ENCODE measurements at places on chromosomes 12 and 14.

DNA sequence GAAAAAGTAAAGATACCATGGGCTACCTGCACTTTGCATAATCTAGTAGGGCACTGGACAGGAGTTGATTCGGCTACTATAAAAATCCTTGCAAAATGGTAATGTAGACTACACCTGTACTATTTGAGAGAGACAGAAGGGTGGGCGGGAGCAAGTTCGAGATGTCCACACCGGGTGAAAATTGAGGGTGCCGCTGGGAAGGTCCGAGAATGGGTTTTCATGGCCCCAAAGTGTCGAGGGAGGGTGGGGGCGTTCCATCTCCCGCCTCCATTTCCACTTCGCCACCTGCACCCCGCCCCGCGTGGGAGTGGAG lies 648 bp downstream of the SNX6 start:
- no peak for DNase-seq

- no peak for DNase-seq
Measured at GRCh38 chr14:105388110-105388951, 10.0 kb upstream of the TEX22 start.

DNA sequence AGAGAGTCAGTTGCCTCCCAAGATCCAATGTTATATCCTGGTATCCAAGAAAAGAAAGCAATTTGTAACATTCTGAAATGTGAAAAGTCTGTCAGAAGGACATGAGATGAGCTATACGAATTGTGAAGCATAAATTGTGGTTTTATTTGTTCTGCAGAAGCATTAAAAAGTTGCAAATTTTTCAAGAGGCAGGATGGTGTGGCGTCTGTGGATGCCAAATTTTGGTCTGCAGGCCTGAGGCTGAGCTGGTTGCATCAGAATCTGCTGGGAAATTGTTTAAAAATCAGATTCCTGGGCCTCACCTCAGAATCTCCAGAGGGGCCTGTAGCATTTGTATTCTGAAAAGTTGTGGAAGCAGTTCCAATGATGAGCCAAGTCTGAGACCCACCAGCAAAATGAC lies 284.7 kb downstream of the NUAK1 start:
- no peak for DNase-seq

DNA sequence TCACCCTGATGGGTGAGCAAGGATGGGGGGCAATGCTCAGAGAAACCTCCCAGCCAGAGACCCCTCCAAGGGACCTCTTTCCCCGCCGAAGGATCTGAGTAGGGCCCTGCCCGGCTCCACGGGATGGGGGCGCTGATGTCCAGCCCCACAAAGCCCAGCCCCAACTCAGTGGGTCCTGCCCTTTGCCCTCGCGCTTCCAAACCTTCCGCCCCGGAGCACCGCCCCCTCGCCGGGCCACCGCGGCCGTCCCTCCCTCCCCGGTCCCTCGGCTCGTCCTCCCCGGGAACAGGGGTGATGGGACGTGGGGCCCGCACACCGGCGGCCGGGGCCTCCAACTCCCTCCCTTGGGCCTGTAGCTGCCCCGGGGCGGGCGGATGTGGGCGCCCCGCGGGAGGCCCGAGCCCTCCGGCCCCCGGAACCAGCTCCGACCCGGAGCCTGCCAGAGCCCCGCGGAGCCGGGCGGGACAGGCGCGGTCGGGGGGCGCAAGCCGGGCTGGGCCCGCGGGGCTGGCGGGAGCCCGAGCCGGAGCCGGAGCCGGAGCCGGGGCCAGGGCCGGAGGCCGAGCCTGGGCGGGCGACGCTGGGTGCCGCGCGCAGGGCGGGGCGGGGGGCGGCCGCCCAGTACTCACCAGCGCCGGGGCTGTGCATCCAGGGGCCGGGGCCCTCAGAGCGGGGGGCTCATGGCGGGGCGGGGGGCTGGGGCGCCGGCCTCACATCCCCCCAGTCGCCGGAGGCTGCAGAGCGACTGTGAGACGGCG lies 386 bp downstream of the HDAC7 start:
- no peak for DNase-seq

GRCh38 chr14:44297437-44297836 lies 209.6 kb downstream of the FSCB start:
- DNase-seq, result no peak

GRCh38 chr14:89721956-89722355 lies 232.6 kb downstream of the EFCAB11 start:
- DNase-seq, result no peak

GRCh38 chr14:78029601-78030372 lies 140.4 kb upstream of the NRXN3 start:
- DNase-seq, result no peak

DNA sequence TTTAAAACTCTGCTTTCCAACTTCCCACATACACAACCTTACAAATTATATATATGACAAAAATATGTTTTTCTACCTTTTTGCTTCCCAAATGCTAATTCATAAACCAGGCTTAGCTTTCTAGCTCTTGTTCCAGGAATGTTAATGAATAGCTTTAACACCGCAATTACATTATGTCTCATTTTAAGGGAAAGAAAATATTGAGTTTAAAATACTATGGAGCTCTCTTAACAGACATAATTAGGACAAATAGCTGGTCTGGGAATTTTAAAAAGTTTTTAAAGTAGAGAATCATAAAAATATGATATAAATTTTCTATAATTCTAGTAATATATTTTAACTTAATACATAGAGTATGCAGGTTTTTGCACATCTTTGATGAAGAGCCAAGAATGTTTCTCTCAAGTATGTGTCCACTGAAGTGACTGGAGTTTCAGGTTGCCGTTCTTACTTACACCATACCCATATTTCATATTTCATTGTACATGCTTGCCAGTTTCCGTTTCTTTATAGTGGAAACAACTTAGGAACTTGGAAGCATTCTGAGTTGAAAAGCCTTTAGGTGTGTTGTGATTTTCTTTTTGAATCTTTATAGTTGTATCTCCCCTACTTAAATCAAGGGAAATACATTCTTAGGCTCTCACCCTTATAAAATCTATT lies 90.6 kb upstream of the SLCO1C1 start:
- DNase-seq, result no peak

GRCh38 chr12:114404083-114404925 lies 1.6 kb downstream of the TBX5 start:
- DNase-seq, result no peak

- DNase-seq, result no peak
Measured at GRCh38 chr12:77592836-77593235, 237.9 kb upstream of the NAV3 start.

- no peak for DNase-seq
Measured at GRCh38 chr14:89394972-89395371, 22.1 kb downstream of the FOXN3 start.

DNA sequence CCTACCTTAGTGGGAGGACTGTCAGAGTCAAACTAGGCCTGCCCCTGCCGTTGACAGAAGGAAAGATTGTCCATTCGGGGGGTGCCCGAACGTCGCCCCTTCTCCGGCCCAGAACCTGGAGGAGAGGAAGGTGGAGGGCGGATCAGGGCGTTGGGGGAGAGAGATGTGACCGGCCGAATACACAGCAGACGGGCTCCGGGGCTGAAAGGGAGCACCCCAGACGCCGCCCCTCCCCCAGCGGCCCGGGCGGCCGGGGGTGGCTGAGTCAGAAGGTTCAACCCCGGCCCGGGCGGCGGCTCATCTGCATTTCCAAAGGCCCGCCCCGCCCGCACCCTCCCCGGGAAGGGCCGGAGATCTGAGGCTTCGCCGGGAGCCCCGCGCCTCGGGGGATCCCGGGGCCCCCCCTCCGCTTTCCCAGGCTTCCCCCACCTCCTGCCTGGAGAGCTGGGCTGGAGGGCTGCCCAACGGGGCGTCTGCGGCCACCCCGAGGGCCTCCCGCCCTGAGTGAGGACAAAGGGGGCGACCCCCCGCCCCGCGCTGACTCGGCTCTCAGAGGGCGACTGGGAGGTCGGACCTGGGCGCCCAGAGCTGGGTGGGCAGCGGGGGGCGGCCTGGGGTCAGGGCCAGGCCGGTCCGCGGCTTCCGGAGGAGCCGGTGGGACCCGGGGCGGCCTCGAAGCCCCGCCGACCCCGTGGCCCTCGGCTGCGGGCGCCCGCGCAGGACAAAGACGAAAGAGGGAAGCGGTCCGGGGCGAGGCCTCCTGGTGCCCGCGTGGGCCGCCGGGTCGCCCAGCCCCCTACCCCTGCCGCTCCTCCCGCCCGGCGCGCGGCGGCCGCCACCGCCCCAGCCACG lies 3.7 kb upstream of the SETD1B start:
- peak; percentile 86 for DNase-seq

DNA sequence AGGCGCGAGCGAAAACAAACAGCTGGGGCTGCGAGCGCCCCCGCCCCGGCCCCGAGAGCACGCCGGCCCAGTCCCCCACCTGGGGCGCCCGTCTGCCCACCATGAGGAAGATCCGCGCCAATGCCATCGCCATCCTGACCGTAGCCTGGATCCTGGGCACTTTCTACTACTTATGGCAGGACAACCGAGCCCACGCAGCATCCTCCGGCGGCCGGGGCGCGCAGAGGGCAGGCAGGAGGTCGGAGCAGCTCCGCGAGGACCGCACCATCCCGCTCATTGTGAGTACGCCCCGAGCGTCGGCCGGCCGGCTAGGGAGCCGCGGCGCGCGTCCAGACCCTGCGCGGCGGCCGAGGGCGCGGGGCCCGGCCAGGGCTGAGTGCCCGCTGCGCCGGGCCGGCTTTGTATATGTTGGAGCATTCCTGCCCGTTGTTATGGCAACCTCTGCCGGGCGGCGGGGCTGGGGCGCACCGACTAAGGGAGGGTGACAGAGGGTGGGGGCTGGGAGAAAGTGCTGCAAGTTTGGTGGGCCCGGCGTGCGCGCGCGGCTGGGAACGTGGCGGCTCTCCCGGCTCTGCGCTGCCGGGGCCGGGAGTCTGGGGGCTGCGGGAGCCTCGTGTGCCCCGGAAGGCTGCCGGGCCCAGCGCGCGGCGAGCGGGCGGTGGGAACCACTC lies 367 bp downstream of the GALNT16 start:
- DNase-seq, result no peak

DNA sequence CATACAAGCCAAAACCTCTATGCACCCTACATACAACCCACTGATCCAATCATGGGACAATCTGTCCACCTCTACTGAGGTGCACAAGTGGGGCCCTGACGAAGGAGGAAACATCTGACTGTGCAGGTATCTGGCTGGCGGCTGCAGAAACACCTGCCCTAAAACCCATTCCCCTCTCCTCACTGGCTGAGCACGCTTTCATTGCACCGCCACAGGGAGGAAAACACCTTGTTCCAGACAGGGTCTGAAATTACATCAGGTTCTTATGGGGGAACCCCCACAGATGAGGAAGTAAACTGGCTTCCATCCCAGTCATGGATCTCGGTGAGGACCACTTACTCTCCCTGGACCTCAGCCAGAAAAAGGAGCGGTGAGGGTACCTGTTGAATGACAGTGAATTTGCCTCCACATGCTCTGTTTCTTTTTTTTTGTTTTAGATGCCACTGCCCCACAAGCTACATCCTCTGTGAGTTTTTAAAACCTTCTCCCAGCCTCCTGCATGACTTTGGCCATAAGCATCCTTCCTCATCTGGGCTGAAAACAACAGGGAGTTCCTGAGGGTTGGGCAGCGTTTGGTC lies 23.8 kb upstream of the DGLUCY start:
- DNase-seq, result no peak

GRCh38 chr12:57852620-57853500 lies 6.3 kb upstream of the CTDSP2 start:
- no peak for DNase-seq

GRCh38 chr14:72826039-72826438 lies 67.9 kb downstream of the DPF3 start:
- no peak for DNase-seq

DNA sequence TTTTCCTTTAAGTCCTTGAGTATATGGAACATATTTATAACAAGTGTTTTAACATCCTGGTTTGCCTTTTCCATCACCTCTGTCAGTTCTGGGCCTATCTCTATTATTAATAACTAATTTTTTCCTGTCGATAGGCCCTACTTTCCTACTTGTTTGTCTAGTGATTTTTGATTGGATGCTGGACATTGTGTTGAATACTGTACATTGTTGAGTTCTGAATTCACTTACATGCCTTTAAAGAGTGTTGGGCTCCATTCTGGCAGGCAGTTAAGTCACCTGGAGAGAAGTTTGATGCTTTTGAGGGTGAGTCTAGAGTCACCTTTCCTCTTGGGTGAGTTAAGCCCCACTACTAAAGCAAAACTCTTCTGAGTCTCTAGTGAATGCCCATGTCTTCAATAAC lies 77.5 kb upstream of the C14orf180 start:
- DNase-seq, result no peak

DNA sequence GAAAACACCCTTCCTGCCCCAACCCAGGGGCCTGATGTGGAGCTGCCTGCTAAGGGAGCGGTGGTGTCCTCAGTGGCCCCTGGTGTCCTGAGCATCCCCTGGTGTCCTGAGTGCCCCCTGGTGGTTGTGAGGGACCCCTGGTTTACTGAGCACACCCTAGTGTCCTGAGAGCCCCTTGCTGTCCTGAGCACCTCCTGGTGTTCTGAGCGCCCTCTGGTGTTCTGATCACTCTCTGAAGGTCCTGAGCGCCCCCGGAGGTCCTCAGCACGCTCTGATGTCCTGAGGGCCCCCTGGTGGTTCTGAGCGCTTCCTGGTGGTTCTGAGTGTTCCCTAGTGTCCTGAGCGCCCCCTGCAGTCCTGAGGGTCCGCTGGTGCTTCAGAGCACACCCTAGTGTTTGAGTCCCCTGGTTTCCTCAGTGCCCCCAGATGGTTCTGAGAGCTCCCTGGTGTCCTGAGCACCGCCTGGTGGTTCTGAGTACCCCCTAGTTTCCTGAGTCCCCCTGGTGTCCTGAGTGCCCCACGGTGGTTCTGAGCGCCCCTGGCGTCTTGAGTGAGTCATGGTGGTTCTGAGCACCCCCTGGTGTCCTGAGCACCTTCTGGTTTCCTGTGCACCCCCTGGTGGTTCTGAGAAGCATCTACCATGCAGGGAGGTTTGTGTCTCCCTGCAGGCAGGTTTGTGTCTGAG lies 1004.2 kb downstream of the TMEM121 start:
- DNase-seq, result no peak

DNA sequence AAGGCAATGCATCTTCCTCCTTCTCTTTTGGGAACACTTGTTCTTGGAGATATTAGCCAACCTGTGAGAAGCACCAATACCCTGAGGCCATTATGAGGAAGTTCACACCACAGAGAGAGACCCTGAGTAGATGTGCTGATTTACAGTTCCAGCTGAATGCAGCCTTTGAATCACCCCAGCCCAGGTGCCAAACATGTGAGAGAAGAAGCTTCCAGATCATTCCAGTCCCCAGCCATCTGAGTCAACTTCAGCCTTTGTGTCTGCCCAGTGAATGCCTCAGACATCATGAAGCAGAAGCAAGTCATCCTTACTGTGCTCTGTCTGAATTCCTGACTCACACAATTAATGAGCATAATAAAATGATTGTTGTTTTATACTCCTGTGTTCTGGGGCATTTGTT lies 25.1 kb downstream of the C12orf42 start:
- DNase-seq, result no peak

DNA sequence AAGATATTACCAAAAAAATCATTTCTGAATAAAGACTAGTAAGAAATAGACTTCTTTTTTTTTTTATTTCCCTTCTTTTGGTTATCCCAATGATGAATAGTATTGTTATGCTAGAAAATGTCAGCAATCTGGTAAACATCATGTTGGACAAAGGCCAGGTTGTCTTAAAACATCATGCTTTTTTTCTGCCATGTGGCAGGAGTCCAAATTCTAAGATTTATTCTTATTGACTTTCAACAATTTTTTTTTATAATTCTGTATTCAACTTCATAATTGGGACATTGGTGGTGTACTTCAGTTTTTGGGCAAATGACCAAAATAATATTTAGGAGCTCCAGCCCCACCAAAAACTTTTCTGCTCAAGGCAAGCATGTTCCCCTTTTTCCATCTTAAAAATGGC lies 10.5 kb downstream of the DCN start:
- DNase-seq, result no peak

Data from stromal cell of bone marrow (primary cell).